ENCODE measurements at places on chromosomes 7 and 10.

- DNase-seq: no peak
Observed at GRCh38 chr7:66399566-66399965, 194.4 kb downstream of the TPST1 start.

- DNase-seq: no peak
Observed at GRCh38 chr7:130868139-130868538, 134.1 kb upstream of the KLF14 start.

GRCh38 chr7:117091721-117092120 is 138.4 kb downstream of the ST7 start:
- DNase-seq: no peak

GRCh38 chr7:135414850-135415439 is 95.0 kb downstream of the CNOT4 start:
- DNase-seq: peak; percentile 75

DNA sequence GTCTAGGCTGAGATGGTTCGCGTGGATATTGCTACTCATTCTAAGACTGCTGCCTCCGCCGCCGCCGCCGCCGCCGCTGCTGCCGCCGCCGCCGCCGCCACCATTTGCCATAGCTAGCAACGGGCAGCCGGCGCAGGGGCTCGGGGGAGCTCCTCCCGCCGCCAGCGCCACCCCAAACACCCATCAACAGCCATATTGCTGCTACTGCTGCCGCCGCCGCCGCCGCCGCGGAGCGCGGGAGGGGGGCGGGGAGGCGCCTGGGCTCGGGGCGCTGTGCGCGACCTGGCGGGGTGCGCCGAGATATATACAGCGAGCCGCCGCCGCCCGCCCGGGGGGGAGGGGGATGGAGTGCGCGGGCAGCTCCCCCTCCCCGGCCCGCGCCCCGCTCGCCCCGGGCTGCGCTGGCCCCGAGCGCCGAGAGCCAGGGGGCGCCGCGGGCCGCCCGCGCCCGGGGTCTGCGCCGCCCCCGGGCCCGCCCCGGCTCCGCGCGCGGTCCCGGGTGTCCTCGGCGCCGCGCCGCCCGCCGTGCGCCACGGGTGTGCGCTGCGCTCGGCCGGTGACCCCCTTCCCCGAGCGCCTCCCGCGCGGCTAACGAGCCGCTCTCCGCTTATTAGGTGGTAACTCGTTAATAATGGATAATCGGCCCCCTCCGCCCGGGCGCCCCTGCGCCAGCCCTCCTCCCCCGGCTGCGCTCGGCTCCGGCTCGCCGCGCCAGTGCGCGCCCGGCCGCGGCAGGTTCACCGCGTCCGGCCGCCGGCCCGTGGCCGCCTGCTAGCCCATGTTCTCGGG is at the start of gene KCNMA1:
Gene KCNMA1, minus strand, starts transcription at position 277 of the 789 bp plus-strand sequence.
- DNase-seq: no peak

GRCh38 chr7:144665689-144666381 is 170.0 kb downstream of the TPK1 start:
- DNase-seq: no peak

DNA sequence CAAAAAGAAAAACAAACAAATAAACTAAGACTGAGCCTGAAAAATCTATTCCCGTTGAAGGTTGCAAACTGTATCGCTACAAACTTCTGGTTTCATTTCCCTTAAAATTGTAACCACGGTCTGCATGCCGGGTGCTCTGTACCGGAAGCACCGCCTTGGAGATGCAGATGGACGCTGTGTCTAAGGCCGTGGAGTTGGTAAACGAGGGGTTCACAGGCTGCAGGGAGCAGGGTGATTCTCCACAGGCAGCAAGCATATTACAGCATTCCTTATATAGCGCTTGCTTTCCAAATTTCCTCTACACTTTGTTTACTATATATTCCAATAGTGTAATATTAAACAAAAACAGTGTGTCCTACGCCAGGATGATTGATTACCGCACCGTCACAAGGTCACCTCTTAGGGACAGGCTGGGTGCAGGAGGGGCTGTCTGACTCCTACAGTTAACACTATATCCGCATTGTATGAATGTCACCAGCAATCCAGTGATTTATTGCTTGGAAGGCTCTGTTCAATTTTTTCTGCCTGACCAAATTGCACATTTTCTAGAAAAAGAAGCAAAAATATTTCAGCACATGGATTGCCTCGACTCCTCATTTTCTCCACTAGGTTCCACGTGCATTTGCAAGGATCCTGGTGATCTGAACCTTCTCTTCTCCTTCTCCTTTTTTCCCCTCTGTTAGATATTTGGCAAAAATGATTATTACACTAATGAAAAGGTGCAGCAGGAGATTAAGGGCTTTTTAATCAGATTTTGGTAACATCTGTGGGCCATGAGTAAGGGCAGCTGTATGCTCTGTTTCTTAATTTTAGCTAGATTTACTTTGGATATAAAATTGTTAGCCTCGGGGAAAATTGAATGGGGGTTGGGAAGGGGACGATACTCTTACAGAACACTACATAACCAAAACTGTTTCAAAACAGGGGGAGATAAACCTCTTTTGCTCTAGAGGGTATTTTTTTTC is 325.8 kb upstream of the MGMT start:
- no peak for DNase-seq

DNA sequence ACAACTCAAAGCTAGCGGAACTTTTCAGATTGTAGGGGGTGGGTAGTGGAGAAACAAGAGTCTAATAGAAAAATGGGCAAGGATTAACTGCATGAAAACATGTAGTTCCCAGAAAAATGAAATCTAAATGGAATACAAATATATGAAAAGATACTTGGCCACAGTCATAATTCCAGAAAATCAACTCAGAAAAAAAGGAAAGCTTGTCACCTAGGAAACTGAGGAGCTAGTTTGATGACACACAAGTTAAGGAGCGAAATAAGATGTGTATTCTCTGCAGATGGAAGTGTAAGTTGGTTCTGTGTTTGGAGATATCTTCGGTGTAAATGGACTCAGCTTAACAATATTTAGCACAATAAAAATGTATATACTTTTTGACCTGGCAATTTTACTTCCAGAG is 52.7 kb downstream of the TRIL start:
- no peak for DNase-seq

DNA sequence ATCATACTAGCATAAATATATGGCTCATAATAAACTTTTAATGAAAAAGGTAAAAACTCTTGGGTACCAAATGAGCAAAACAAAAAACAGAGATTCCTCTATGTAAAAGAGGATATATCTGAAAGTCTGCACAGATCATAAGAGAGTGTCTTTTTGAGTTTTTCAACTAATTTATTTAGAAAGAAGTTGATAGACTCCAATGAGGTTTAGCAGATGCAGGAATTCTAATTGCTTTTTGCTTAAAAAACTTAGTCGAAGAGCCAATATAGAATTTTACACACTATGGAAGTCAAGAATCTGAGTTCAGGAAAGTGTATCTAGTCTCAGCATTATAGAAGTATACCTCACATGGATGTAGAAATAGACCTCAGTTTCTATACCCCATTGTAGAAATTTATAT is 3.4 kb upstream of the MLLT10 start:
- DNase-seq: peak; percentile 7

DNA sequence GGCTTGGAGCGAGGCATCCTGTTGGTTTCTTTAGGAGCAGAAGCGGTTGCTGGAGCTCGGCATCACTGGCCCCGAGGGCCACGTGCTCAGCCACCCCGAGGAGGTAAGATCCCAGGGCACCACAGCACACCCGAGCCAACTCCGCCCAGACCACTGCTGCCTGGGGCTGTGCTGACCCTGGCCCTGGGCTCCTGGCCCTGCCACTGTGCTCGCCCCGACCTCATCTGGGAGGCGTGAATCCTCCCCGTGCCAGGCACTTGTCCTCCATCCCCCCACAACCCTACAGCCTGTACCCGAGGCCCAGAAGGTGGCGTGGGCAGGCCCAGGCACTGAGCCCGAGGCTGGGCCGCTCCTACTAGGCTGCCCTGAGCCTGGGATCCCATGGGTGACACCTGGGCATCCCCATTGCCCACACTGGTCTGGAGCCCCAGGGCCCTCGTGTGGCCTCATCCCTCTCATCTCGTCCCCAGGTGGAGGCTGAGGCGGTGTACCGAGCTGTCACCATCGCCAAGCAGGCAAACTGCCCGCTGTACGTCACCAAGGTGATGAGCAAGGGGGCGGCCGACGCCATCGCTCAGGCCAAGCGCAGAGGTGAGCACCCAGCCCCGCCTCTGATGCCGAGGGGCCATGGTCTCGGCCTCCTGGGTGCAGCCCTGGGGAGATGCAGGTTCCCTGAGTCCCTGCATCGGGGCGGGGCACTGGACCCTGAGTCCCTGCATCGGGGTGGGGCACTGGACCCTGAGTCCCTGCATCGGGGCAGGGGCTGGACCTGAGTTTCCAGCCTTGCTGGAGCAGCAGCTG is 11.8 kb downstream of the DPYSL4 start:
- DNase-seq: no peak

DNA sequence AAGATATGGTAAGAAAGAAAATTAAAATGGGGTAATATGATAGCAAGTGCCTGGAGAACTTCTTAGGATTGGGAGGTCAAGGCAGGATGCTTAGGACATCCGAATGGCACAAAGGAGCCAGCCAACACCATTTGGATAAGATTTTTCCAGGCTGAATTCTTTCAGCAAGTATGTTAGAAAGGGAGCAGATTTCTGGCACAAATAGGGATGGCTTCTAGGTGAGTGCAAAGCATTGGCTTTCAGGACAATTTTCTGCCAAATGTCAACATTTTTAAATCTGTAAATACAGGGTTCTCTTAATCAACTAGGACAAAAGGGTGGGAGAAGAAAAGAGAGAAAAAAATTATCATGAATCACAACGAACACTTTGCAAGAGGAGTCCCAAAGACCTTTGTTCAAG is 409.1 kb downstream of the GPAM start:
- DNase-seq: no peak

DNA sequence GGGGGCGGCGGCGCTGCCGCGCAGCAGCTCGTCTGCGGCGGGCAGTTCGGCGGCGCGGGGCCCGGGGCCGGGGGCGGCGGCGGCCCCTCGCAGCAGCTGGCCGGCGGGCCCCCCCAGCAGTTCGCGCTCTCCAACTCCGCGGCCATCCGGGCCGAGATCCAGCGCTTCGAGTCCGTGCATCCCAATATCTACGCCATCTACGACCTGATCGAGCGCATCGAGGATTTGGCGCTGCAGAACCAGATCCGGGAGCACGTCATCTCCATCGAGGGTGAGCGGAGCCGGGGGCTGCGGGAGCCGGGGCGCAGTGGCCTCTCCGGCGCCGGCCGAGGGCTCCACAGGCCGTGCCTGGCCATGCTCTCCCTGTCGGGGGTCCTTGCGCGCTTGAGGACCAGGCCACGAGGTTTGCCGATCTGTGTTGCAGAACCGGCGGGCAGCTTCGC is 548 bp downstream of the AGAP3 start:
- peak; percentile 51 for DNase-seq

DNA sequence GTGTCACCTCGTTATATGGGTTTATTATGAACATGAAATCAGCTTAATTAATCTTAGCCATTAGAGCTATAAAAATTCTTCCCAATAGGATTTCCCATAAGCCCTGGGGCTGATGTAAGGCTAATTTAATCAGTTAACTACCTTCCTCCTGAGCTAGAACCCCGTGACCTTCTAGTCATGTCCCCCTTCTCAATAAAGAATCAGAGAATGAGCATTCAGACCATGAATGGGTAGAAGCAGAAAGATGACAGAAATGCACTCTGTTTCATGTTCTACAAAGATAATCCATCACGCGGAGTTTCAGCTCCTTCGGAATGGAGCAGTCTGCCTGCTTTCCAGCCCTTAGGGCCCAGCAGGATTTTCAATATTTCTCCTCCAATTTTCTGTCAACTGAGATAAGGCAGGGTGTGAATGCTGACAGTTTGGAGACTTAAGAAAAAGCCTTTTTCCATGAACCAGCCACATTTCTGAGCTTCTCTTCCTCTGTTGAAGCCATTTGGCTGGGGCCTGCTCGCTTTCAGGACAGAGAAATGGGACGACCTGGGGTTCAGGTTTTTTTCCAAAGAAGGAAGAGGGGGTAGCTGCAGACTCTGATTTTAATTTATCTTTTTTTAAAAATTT is 211.0 kb downstream of the NEBL start:
- no peak for DNase-seq

GRCh38 chr7:20952916-20953315 is 166.2 kb upstream of the SP8 start:
- no peak for DNase-seq

- no peak for DNase-seq
Observed at GRCh38 chr7:155457544-155458110, 302 bp upstream of the EN2 start.

- no peak for DNase-seq
Observed at GRCh38 chr7:117508676-117509075, 28.9 kb downstream of the CFTR start.

DNA sequence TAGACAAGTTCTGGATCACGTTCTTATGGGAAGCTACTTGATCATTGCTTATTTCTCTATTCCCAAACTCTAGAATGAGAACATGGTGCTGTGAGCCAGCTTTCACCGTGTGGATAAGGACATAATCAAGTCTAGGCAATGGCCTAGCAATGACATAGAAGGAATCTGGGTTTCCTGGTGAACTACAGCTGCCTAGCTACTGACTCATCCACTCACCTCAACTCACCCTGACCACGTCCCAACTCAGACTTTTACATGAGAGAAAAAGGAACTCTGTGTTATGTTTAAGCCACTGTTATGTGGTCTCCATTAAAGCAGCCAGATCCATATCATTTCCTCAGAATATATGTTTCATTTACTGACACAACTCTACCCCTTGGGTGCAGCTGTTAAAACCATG is 18.8 kb upstream of the MET start:
- DNase-seq: peak; percentile 56

DNA sequence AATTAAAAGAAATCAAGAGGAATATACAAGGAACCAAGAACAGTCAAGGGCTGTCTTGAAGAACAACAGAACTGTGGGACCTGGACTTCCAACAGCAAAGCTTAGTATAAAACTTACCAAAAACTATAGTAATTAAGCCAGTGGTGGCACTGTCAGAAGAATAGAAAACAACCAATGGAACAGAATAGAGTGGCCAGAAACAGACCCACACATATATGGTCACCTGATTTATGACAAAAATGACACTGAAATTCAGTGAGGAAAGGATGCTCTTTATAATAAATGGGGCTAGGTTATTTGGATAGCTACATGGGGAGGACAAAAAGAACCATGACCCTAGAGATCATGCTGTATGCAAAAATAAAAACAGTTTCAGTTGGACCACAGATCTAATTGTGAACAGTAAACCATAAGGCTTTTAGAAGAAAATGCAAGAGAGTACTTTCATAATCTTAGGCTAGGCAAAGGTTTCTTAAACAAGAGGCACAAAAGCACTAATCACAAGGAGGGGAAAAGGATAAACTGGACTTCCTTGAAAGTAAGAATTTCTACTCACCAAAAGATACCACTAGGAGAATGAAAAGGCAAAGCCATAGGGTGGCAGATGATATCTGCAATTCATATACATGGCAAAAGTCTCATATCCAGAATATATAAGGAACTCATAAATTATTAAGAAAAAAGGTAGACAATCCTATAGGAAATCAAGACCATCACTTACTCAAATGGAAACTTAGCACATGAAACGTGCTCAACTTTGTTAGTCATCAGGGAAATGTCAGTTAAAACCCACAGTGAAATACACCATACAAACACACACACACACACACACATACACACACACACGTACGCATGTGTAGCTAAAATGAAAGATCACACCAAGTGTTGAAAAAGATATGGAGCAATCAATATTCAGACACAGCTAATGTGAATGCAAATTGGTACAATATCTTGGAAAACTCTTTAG is 20.8 kb downstream of the HYCC1 start:
- DNase-seq: peak; percentile 41

GRCh38 chr7:135100856-135101255 is 47.0 kb upstream of the TMEM140 start:
- DNase-seq: peak; percentile 6
